ENCODE measurements at places on chromosomes 2 and 18.

DNA sequence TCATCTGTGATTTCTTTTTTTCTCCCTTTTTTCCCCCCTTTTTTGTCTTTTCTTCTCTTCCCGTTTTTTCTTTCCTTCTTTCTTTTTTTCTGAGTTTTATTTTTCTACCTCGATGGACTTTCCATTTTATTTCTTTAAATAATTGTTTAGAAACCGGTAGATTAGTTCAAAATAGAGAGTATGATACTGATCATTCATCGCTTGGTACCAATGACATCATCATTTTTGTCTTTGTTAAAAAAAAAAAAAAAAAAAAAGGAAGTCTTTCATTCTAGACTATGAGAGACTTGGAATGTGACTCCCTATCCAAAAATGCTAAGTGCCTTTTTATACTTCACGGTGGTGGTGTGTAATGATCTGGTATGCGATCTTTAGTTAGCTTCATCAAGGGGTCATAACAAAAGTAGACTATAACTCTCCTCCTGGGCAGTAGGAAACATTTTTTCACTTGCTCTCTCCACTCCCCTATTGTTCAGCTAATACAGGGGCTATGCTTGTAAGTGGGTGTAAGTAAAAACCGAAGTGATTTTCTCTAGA is 1517.5 kb upstream of the ZEB2 start:
- H3K36me3 ChIP-seq: no peaks in the 10 kb centered on the region
- DNase-seq: no peak
- H3K4me3 ChIP-seq: no peak overlapping the region
- H3K4me1 ChIP-seq: peaks cover 7% of the 10 kb centered on the region
- no peaks in the 10 kb centered on the region for H3K27me3 ChIP-seq

GRCh38 chr18:47999801-48000248 is 69.4 kb upstream of the SMAD2 start:
- H3K27ac ChIP-seq: no peak overlapping the region
- no peak for DNase-seq
- H3K4me3 ChIP-seq: no peak overlapping the region
- no peaks in the 10 kb centered on the region for H3K27me3 ChIP-seq
- H3K4me1 ChIP-seq: no peaks in the 10 kb centered on the region

DNA sequence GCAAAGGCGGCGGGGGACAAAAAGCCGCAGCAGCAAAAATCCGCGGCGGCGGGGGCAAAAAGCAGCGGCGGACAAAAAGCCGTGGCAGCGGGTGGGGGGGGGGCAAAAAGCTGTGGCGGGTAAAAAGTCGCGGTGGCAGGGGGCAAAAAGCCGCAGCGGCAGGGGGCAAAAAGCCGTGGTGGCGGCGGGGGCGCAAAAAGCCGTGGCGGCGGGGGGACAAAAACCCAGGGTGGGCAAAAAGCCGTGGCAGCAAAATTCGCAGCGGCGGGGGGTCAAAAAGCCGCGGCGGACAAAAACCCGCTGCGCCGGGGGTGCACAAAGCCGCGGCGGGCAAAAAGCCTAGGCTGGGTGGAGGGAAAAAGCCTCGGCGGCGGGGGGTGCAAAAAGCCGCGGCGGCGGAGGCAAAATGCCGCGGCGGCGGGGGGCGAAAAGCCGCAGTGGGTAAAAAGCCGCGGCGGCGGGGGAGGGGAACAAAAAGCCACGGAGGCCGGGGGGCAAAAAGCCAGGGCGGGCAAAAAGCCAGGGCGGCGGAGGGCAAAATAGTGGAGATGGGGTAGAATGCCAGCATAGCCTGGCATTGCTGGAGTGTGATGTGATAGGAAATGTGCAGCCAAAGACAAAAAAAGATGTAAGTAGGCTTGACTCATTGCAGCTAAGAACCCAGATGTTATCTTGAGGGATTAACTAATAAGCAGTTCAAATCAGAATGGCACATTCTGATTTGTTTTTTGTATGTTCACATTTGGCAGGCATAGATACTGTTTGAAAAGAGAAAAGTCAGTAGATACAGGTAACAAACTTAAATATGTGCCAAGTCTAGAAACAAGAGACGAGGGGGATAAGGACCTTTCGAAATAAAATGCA is 1076.3 kb downstream of the RPIA start:
- no peaks in the 10 kb centered on the region for H3K27me3 ChIP-seq
- peaks cover 20% of the 10 kb centered on the region for H3K36me3 ChIP-seq

- H3K27ac ChIP-seq: no peak overlapping the region
- DNase-seq: no peak
- H3K36me3 ChIP-seq: peaks cover 9% of the 10 kb centered on the region
- H3K27me3 ChIP-seq: no peaks in the 10 kb centered on the region
These were observed 117.0 kb upstream of the EML6 start for GRCh38 chr2:54606393-54606958.

DNA sequence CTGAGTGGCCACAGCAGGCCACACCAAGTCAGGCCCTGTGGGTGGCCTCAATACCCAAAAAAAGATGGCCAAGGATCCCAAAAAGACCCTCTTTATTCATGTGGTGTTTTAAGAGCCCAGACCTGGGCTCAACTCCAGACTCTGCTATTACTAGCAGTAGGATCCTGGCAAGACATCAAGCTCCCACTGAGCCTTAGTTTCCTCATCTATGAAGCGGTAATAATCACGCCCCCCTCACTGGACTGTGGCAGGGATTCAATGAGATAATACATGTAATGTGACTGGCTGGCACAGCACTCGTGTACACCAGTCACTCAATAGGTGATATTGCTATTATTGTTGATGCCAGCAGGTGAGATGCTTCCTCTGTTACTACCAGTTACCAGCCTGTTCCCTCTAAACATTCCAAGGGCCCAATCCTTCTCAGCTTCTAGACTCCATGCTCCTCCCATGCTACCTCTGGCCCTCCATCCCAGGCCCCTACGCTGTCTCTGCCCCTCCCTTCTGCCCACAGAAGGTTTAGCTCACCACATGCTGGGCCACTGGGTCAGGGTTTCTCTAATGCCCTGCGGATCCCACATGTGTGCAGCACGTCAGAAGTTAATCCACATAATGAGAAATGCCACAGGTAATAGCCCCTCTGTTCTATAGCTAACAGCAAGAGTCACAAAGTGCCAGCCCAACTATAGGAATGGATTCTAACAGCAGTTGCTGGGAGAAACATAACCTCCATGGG is 51.2 kb downstream of the SLC4A5 start:
- H3K4me3 ChIP-seq: no peak overlapping the region
- H3K36me3 ChIP-seq: peaks cover 2% of the 10 kb centered on the region
- no peaks in the 10 kb centered on the region for H3K27me3 ChIP-seq
- H3K4me1 ChIP-seq: peaks cover 17% of the 10 kb centered on the region

DNA sequence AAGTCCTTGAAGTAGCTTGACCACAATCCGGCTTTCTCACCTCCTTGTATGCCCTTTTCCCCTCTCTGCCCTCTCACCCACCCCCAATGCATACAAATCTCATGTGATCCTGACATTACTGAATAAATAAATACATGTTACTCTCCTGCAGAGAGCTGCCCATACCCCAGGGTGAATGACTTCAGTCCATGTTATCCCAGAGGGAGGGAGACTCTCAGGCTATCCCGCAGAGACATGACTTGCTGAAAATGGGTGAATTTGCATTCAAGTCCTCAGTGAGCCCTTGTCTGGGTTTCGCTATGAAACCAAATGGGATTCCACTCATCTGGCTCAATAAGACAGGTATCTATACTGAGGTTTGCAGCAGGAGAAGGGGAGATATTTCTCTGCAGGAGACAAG is 168.5 kb downstream of the FHOD3 start:
- peaks cover 40% of the 10 kb centered on the region for H3K4me1 ChIP-seq
- no peaks in the 10 kb centered on the region for H3K36me3 ChIP-seq
- H3K27me3 ChIP-seq: peaks cover 14% of the 10 kb centered on the region
- no peak overlapping the region for H3K4me3 ChIP-seq
- H3K27ac ChIP-seq: no peak overlapping the region
- no peak for DNase-seq

DNA sequence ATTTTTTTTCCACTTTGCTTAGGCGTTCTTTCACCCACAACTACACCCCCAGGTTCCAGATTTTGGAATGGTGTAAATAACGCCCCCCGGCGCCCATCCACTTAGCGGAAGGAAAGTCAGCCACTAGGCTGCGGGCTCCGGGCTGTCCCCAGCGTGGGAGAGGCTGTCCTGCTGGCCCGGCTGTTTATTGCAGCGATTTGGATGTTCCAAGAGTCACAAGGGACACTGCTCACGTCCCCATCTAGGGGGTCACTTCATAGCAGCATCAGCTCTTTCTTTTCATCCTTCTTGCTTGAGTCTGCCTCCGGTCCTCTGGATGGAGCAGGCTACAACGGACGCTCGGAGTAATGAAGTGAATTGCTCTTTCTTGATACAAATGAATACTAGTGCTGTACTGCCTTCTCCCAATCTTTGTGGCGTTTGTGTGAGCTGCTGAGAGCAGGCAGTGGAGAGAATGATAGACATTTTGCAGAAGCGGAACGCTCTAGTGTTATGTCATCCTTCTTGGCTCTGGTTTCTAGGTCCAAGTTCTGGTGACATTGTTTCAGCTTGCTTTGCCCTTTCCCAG is 50.7 kb upstream of the PAIP2B start:
- peak; percentile 32 for DNase-seq
- no peak overlapping the region for H3K27ac ChIP-seq
- H3K27me3 ChIP-seq: peaks cover 83% of the 10 kb centered on the region
- peaks cover 2% of the 10 kb centered on the region for H3K36me3 ChIP-seq
- peaks cover 4% of the 10 kb centered on the region for H3K4me1 ChIP-seq

DNA sequence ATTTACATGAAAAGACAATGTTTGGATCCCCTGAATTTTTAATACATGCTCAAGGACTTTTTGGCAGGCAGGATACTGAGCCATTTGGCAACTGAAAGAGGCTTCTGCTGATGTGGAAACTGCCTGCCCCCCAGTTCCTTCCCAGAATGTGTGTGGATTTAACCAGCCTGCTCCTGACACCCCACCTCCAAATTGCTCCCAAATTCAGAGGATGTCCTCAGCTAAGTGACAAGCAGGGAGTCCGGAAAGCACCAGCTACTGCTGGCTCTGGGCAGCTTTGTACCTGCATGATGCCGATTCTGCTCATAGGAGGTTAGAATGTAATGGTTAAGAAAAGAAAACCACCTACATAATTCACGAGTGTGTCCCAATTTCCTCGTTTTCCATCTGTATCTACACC is 197.5 kb downstream of the CDH20 start:
- no peak overlapping the region for H3K4me3 ChIP-seq
- peaks cover 5% of the 10 kb centered on the region for H3K4me1 ChIP-seq
- peaks cover 19% of the 10 kb centered on the region for H3K27me3 ChIP-seq
- DNase-seq: no peak
- no peaks in the 10 kb centered on the region for H3K36me3 ChIP-seq
- no peak overlapping the region for H3K27ac ChIP-seq

DNA sequence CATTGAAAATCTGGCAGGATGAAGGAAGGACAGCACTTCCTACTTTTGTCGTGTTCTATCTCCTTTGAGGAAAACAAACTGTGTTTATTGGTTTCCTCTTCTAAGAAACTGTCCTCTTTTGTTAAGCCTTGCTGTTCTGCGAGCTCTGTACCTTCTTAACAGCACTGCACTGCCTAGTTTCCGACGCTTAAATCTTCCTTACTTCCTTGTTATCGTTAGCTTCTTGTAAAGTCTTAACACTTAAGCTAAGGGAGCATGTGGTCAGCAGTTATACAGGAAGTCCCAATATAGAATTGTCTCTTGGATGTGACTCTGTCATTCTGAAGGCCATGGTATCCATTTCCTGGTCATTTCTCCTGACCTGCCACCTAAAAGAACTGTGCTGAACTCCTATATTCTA is 552.8 kb upstream of the NRP2 start:
- H3K4me3 ChIP-seq: no peak overlapping the region
- no peak overlapping the region for H3K27ac ChIP-seq
- no peaks in the 10 kb centered on the region for H3K4me1 ChIP-seq
- H3K36me3 ChIP-seq: peaks cover 11% of the 10 kb centered on the region
- no peaks in the 10 kb centered on the region for H3K27me3 ChIP-seq

DNA sequence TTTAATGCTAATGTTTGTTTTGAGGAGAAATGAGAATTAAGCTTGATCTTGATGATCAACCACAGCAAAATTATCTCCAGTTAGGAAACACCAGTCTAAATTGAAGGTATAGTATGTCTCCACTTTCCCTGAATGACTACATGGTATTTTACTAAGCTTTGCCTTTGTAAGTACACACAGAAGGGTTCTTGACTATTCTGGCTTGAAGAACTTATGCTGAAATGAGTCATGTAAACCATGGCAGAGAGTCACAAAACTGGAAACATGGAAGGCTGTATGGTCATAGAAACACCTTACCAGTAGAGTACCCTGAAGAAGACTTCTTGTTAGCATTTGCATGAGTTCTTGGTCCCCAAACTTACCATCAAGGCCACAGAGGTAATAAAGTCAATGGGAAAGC is 250.5 kb downstream of the SLC8A1 start:
- no peaks in the 10 kb centered on the region for H3K27me3 ChIP-seq
- DNase-seq: no peak
- no peak overlapping the region for H3K4me3 ChIP-seq
- no peak overlapping the region for H3K27ac ChIP-seq

GRCh38 chr2:31124904-31125303 is 13.3 kb downstream of the GALNT14 start:
- H3K4me3 ChIP-seq: no peak overlapping the region
- no peaks in the 10 kb centered on the region for H3K36me3 ChIP-seq
- H3K4me1 ChIP-seq: no peaks in the 10 kb centered on the region
- H3K27ac ChIP-seq: no peak overlapping the region

- no peaks in the 10 kb centered on the region for H3K27me3 ChIP-seq
- peaks cover 16% of the 10 kb centered on the region for H3K36me3 ChIP-seq
These were observed 122.0 kb upstream of the RNU4ATAC start for GRCh38 chr2:121408641-121409040.

- H3K27me3 ChIP-seq: no peaks in the 10 kb centered on the region
- no peaks in the 10 kb centered on the region for H3K4me1 ChIP-seq
- no peak for DNase-seq
- no peaks in the 10 kb centered on the region for H3K36me3 ChIP-seq
These were observed 3.1 kb downstream of the ARHGEF33 start for GRCh38 chr2:38892819-38893218.
